Activated effector memory CD4-positive, alpha-beta T cell treated with Interleukin-2 at 50 U/mL for 16 hours (primary cell): ENCODE measurements at places on chromosomes 16 and 17.

GRCh38 chr17:13367154-13367553, 234.6 kb downstream of the HS3ST3A1 start:
- no peak for DNase-seq

DNA sequence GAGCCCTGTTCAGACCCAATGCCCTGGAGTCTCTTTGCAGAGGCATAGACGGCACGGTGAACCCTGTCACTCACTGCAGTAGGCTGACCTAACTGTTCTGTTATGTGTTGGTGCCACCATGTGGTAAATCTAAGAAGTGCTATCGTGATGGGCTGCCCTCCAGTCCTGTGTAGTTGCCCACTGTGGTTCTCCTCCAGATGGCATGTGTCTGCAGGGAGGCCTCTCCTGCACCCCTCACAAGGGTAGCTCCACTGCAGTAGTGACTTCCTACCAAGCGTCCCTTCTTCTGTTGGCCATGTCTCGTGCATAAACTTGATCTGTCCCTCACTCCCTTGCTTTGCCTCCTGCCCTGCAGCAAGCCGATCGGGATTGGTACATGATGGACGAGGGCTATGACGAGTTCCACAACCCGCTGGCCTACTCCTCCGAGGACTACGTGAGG, 5.8 kb downstream of the DHX38 start:
- DNase-seq = no peak

GRCh38 chr17:78993241-78993956, 13.7 kb upstream of the LGALS3BP start:
- peak; percentile 27 for DNase-seq

DNA sequence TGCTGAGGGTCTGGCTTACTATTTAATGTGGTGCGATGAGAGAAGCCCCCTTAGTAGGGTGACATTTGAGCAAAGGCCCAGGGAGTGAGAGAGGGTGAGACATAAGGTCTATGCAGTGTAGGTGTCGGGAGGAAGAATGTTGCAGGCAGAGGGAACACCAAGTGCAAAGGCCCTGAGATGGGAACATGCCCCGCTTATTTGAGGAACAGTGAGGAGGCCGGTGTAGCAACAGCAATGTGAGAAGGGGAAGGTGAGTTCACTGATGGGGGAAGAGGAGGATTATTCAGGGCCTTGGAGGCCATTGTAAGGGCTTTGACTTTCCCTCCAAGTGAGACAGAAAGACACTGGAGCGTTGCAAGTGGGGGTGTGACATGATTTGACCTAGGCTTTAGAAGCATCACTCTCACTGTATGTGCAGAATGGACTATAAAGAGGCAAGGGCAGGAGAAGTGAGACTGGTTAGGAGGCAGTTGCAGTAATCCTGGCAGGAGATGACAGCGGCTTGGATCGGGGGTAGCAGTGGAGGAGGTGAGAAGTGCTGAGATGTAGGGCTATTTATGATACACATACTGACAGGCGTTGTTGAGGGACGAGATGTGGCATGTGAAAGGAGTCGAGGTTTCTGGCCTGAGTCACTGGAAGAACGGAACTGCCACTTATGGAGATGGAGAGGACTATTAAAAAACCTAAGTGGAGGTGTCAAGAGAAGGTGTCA, 145.3 kb downstream of the SPECC1 start:
- DNase-seq = no peak

DNA sequence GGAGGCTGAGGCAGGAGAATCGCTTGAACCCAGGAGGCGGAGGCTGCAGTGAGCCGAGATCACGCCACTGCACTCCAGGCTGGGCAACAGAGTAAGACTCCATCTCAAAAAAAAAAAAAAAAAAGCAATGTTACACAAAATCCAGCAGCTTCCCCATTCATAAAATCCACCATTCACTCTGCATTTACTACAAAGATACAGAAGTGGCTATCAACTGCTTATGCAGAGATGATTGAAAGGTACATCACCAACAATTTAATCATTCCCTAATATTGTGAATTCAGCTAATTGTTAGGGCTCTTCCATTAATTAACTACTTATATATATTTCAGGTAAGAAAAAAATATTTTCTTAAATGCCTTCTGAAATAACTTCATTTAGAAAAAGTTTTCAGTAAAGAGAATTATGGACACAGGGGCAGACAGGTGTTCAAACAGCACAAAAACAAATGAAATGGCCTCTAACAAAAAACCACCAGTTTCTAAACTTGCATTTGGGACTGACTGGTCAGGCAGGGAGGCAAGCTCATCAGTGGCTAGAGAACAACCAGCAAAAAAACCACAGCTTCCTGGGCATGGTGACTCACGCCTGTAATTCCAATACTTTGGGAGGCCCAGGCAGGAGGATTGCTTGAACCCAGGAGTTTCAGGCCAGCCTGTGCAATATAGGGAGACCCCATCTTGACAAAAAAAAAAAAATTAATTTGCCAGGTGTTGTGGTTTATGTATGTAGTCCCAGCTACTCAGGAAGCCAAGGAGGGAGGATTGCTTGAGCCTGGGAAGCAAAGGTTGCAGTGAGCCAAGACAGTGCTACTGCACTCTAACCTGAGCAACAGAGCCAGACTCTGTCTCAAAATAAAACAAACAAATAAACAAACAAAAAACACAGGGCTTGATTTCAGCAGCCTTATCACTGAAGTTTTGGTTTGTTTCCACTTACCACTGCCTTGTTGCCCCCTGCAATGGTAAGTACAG, 26.3 kb downstream of the ERN1 start:
- no peak for DNase-seq

- no peak for DNase-seq
Measured at GRCh38 chr17:77737442-77738265, 220.8 kb upstream of the TNRC6C start.

DNA sequence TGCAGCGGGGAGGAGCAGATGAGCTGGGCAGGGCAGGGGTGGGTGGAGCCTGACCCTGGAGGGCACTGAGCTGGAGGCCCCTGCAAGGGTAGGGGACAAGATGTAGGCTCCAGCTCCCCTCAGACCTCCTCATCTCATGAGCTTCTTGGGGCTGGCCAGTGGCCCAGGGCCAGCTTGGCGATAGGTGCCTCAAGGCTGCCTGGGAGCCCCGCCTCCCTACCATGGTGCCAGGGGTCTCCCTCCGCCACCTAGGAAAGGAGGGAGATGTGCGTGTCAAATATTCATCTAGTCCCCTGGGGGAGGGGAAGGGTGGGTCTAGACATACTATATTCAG, 3.9 kb downstream of the HIRIP3 start:
- no peak for DNase-seq

- peak; percentile 77 for DNase-seq
Measured at GRCh38 chr17:82882715-82883418, 43.0 kb upstream of the ZNF750 start.

DNA sequence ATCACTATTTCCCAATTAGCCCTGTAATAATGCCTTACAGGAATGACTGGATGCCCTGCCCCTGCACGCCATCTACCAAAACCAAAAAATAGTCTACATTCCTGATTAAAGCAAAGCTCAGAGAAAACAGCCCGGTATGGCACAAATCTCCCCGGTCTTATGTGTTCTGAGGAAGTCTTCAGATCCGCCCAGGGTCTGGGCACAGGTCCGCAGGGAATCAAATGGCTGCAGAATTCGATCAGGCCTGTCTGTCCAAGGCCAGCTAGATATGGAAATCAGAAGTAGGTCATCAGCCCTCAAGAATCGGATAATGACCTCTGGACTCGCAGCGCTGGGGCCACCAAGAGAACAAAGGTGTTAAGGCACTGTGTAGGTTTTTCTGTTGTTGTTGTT, 171.0 kb downstream of the ZFHX3 start:
- DNase-seq = no peak
